DMS79 (cell line): ENCODE measurements at places on chromosomes 4 and X.

DNA sequence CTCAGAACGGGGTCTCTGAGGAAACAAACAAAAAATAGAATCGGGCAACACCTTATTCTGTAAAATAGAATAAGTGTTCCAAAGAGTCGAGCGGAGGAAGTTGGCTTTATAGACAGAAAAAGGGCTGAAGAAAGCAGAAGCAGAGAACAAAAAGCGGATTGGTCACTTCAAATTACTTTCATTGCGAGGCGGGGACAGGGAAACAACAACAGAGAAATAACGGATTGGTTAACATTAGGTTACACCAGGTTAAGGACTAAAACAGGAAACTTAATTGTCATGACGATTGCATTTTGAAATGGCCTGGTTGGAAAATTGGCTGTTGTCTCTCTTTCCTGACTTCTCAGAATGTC is 433 bp upstream of the COQ2 start:
- DNase-seq = peak; percentile 3

DNA sequence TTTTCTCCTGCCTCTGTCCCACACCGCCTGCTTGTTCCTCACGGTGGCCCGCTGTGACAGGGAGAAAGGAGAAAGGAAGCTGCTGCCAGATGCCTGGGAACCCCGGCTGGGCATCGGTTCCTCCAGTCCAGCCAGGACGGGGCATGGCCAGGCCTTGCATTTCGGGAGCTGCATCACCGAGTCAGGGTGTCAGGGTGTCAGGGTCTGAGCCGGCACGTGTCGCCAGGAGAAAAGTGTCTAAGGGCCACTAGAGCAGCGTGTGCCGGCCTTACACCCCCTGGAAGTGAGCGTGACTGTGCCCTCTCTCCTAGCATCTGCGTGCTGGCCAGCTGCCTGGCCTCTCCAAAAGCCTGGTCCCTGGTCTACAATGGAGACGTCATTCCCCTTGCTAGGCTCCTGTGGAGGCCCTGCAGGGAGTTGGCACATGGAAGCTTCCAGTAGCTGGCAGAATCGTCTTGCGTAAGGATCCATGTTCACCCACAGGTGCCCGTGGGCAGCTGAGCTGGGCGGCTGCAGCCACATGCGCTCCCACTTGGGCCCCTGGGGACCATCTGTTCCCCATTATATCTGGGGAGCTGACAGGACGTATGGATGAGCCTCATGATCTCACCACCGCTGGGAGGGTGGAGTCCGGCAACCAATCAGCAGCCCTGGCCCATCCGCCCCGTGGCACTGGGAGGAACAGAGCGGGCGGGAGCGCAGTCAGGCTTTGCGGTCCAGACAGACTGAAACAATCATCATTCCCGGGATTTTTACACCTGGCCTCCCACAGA is 39.9 kb upstream of the HMX1 start:
- DNase-seq = no peak

- DNase-seq = no peak
These were observed 35.9 kb upstream of the CXCL8 start for GRCh38 chr4:73704314-73705055.

DNA sequence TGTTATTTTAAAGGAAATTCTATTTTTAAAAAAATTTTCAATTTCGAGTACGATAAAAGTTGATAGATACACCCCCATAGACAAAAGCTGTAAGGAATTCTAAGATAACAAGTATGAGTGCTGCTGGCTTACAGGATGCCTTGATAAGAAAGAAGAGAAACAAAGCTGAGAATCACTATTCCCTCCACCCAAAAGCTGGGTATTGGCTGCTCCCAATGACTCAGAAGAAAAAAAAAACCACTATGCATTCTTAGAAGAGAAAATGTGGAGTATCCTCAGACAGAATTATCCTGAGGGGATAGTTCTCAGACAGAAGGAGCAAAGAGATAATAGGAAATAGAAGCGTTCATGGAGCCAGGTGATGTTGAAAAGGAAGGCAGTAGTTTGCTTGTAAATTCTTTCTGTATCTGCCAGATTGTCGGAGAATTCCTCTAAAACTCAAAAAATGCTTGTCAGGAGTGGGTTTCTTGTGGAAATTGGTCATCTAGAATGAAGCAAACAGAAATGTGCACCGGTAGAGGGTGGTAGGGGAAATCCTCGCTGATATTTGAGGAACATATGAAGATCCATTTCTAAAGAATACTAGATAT is 217.5 kb upstream of the ADAMTS3 start:
- no peak for DNase-seq

DNA sequence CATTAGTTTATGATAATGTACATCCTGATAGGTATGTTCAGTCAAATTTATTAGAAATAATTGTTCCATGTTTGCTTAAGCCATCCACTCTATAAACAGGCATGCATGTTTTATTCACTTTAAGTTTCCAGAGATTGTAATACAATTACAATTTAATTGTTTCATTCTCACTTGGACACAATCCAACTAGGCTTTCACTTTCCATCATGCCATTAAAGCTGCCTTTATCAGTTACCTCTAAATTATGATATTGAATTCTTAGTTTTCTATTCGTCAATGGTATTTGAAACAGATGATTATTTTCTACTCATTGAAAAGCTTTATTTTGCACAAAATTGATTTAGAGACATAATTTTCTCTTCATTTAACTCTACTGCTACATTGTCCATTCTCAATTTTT is 1196.3 kb downstream of the RAPGEF2 start:
- DNase-seq = no peak

DNA sequence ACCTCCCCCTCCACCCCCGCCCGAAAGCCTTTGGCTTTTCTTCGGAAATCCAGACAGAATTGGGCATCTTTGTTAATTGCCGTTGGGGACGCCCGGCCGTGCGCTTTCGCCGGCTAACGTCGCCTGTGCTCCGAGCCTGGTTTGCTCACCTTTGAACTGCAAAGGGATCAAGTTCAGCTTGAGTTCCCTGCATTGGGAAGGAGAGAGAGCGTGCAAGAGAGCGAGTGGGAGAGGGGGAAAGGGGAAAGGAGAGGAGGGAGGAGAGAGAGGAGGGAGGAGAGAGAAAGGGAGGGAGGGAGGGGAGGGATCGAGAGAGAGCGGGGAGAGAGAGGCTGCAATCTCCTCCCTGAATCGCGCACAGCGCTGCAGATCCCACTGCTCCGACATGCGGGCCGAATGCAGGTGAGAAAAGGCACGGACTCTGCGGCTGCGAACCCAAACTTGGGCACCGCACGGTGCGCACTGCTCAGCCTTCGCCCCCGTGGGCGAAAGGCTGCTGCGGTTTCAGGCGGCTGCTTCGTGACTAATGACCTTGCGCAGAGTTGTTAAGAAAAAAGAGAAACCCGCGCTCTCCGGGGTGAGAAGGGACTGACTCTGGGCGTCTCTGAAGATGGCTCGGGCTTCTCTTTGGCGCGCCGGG is at the start of gene PCDH7:
Gene PCDH7 (plus strand): TSS at position 349 of the 640 bp plus-strand sequence. CDS start 1,054 bp downstream, outside the sequence.
- no peak for DNase-seq

DNA sequence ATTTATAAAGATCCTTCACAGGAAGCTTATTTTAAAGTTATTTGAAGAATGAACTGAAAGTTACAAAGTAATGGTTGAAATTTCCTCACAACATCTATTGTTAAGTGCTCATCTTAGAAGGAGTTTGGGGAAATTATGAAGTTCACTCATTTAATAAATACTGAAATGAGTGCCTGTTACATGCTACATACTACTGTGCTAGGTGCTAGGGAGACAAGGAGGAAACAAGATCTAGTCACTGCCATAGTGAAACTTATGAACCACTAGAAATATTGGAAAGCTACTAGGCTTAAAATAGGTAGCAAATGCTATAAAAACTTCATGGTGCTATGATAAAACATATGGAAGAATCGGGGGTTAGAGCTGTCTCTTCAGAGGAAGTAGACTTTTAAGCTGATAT is 97.1 kb downstream of the JADE1 start:
- DNase-seq = no peak

GRCh38 chr4:170705907-170706306 is 616.2 kb upstream of the AADAT start:
- DNase-seq = no peak

- DNase-seq = no peak
These were observed 114.9 kb upstream of the MAP3K15 start for GRCh38 chrX:19630228-19630627.

DNA sequence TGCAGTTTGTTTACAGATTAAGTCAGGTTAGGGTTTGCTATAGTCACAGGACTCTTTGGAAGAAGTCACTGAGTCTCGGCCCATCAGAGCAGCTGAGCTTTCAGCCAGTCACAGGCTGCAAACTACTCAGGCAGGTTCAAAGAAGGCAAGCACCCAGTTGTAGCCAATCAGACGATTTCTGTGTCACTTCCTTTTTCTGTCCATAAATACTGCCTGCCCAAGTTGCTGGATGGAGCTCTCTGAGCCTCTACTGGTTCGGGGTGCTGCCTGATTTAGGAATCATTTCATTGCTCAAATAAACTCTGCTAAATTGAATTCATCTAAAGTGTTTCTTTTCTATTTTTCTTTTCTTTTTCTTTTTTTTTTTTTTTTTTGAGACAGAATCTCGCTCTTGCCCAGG is 7.3 kb upstream of the SH3BP2 start:
- DNase-seq = no peak

GRCh38 chr4:66604192-66604591 is 933.9 kb upstream of the EPHA5 start:
- no peak for DNase-seq

DNA sequence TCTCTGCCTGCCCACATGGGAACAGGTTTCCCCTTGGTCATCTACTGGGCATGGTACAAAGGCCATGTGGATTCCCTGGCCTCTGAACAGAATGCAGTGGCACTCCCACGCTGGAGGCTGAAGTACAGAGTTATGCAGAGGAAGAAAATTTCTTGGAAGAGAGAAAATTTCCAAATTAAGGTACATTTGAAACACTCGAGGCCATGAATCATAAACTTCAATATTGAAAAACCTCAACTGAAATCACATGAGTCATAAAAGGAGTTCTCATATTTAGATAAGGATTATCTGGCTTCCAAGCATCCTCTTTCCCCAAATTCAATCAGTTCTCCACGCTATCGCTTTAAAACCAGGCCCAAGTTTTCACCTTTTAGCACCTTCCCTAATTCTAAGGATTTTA is 28.1 kb upstream of the TXK start:
- no peak for DNase-seq

DNA sequence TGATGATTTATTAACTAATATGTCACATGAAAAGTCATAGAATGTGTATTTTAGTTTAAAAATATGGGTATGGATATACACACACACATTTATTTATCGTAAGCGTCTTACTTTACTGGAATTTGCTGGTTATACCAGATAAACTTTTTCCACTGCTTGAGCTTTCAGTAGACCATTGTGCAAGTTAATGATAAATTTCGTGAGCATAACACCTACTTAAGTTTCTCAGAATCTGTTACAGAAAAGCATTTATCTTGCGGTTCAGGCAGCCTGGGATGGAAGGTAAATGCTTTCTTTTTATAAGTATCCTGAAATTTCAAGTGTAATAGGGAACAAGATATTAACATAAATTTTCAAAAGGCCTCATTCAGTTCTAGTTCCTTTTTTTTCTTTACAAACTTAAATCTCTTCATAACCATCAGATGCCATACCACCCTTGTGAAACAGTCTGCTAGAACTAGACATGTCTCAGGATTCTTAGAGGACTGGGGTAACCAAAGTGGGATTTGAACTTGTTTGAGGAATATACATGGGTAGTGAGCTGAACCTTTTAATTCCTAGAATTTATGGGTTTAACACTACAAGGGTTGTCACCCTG is 27.7 kb downstream of the ATP7A start:
- DNase-seq = no peak

GRCh38 chr4:127656047-127656680 is 23.4 kb downstream of the INTU start:
- DNase-seq = no peak
